ENCODE measurements at places on chromosomes 6 and 20. TPM values are rescaled to one million over a fixed set of nuclear protein-coding genes. Genes with fewer than 3 reads are reported as not detected.
A peak's percentile ranks its signal among the peaks of the same experiment; 100 is the strongest.

- no peaks in the 10 kb centered on the region for H3K36me3 ChIP-seq
- H3K4me1 ChIP-seq, result peaks cover 19% of the 10 kb centered on the region
- no peak for DNase-seq
- H3K27me3 ChIP-seq, result no peaks in the 10 kb centered on the region
Measured at GRCh38 chr6:87822011-87822410, 120.0 kb upstream of the AKIRIN2 start.

- peaks cover 8% of the 10 kb centered on the region for H3K4me1 ChIP-seq
- DNase-seq, result no peak
- H3K36me3 ChIP-seq, result no peaks in the 10 kb centered on the region
- H3K4me3 ChIP-seq, result no peak overlapping the region
- H3K27me3 ChIP-seq, result peaks cover 13% of the 10 kb centered on the region
- H3K27ac ChIP-seq, result no peak overlapping the region
Measured at GRCh38 chr6:52136934-52137467, 49.2 kb upstream of the IL17A start.

GRCh38 chr6:40349123-40349900, 237.9 kb downstream of the LRFN2 start:
- H3K27ac ChIP-seq, result no peak overlapping the region
- no peaks in the 10 kb centered on the region for H3K4me1 ChIP-seq
- no peak overlapping the region for H3K4me3 ChIP-seq
- H3K27me3 ChIP-seq, result peaks cover 5% of the 10 kb centered on the region

DNA sequence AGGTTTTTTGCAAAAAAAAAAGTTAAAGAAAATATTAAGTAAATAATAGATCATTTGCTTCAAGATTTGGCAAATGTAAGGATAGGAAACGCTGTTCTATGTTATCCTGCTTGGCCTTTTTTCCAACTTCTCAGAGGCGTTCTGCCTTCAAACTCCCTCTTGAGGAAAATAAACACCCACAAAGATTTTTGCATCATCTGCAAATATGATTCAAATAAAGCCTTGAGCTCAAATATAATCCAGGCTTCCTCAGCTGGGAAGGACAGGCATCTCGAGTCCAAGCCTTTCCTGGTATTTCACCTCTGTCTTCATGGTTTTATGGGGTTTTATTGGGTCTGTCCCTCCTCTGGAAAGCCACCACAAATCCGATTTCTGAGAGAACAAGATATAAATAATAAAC, 67.7 kb upstream of the PTPN1 start:
- no peak overlapping the region for H3K27ac ChIP-seq
- H3K36me3 ChIP-seq, result no peaks in the 10 kb centered on the region
- peaks cover 39% of the 10 kb centered on the region for H3K4me1 ChIP-seq
- H3K4me3 ChIP-seq, result no peak overlapping the region
- DNase-seq, result no peak

DNA sequence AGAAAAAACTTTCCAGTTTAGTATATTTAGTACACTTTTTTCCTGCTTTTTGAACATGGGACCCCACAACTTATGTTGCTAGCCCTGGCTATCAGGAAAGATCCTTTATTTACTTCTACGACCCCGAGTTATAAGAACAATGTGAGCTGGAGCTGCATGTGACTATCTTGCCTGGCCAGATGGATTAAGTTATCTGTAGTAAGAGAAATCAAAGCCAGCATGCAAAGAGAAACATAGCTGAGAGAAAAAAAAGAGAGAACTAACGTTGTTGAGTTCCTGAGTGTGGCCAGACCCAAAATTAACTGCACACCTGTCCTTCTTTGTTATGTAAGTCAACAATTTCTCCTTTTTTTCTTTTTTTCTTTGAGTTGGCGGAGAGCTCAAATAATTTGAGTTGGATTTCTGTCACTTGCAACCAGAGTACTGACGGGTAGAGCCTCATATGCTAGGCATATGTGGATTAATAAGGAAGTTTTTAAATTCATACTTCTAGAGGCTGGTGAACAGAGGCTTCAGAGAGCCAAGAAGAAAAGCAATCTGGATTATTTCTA, 219.5 kb downstream of the HACE1 start:
- H3K27ac ChIP-seq, result no peak overlapping the region
- no peaks in the 10 kb centered on the region for H3K27me3 ChIP-seq
- DNase-seq, result no peak

DNA sequence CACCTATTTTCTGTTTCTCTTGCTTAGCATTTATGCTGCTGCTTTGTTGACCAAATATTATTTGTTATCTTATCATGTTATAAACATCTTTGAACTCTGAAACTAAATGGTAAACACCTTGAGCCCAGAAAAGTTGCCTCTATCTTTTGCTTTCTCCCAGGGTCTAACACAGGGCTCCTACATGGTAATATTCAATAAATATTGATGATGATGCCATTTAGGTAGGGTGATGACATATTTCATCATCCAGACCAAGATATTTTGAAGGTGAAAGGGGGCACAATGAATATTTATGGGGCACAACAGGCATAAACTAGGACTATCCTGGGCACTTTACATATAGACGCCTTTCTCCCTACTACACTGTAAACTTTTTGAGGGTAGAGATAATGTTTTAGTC, 11.6 kb upstream of the ENPP4 start:
- H3K36me3 ChIP-seq, result peaks cover 28% of the 10 kb centered on the region
- DNase-seq, result no peak
- H3K4me1 ChIP-seq, result peaks cover 15% of the 10 kb centered on the region

DNA sequence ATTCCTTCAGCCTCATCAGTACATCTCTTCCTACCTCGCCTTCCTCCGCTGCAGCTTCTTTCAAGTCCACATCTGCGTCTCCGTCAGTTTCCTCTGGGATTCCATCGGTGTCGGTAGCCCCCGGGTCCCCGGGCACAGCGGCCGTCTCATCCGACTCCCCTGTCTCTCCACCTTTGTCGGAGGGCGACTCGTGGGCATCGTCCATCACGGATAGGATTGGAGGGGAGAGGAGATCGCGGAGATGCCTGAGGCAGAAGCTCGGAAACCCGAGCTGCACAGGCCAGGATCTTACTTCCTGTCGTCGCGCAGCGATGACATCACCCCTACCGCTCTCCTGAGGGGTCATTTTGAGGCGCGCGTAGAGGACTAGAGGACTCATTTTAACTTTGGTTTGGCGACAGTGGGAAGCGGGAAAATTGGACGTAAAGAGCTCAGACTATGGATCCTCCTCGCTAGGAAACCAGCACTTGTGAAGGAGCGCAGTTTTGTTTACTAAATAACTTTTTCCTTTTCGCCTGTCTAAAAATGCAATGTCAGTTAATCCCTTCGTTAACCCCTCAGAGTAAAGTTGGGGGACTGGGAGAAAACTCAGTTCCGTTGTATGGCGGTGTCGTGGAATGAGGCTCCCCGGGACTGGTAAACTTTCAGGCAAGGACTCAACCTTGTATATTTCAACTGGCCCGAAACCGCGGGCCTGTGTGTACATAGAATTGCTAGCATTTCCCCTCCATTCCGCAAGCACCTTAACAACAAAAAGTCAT, at the start of gene TAF11:
TAF11 (minus strand) TSS at position 290 of the 761 bp plus-strand sequence; CDS start at position 205, 85 bp downstream.
- H3K27me3 ChIP-seq, result no peaks in the 10 kb centered on the region
- peak within 1 kb of the TSS; percentile 98 for H3K27ac ChIP-seq
- peak within 1 kb of the TSS; percentile 100 for H3K4me3 ChIP-seq
- peak; percentile 95 for DNase-seq

DNA sequence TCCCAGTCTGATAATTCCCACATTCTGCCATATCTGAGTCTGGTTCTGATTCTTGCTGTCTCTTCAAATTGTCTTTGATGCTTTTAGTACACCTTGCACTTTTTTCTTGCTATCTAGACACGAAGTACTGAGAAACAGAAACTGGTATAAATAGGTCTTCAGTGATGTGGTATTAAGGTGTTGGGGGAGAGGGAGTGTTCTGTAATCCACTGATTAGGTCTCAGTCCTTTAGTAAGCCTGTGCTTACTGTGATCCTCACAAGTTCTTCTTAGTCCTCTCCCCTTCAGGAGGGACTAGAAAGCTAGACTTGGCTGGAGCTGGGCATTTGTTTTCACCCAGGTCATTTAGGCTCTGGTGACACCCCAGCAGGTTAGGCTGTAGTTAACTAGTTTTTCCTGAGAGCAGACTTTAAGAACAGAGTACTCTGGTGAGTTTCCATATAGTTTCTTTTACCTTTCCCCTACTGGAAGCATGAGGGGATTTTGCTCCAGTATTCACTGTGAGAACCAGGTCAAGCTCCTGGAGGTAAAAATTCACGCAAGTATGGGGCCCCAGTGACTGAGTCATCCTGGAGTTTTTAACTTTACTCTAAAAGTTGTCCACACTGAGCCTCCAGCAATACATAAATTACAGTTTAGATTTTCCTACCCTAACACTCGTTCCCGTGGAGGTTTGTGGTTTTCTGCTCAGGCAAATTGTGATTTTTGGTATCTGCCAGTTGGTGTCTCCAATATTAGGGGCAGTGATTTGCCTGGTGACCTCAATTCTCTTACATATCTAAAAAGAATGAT, 154.6 kb downstream of the CDKAL1 start:
- peaks cover 2% of the 10 kb centered on the region for H3K36me3 ChIP-seq
- H3K4me1 ChIP-seq, result peaks cover 35% of the 10 kb centered on the region
- H3K27me3 ChIP-seq, result no peaks in the 10 kb centered on the region

- H3K27ac ChIP-seq, result no peak overlapping the region
- no peak for DNase-seq
- peaks cover 38% of the 10 kb centered on the region for H3K36me3 ChIP-seq
- no peaks in the 10 kb centered on the region for H3K4me1 ChIP-seq
- no peaks in the 10 kb centered on the region for H3K27me3 ChIP-seq
Measured at GRCh38 chr6:131600716-131601115, 27.3 kb downstream of the MED23 start.

DNA sequence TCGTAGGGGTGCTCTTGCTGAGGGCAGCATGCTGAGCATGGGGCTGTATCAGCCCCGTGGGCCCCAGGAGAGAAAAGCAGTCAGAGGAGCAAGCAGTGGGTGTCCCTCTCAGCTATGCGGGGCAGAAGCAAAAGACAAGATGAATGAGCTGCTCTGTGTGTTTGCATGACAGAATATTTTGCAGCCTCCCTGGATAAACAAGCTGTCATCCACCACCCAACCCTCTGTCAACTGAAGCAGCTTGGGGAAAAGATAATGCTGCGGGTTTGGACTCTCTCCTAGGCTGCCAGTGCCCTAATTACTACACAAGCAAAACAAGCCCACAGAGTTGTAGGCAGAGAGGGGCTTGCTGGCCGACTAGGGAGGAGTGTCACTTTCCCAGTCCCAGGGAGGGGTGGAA, 82.3 kb upstream of the PTPRT start:
- H3K4me3 ChIP-seq, result no peak overlapping the region
- DNase-seq, result no peak
- no peaks in the 10 kb centered on the region for H3K27me3 ChIP-seq

Gene SLC17A3
- not detected for total RNA-seq

Gene PERP
- total RNA-seq, result 8.8 TPM

Gene SAPCD1
- total RNA-seq, result 11.3 TPM

Gene CTAGE9
- not detected for total RNA-seq

Gene FABP7
- not detected for total RNA-seq

Gene LY6G6F
- total RNA-seq, result not detected

Gene PSORS1C1
- not detected for total RNA-seq

Gene SIRPB1
- total RNA-seq, result 2.0 TPM
